ENCODE measurements at places on chromosomes 4 and X. TPM values are rescaled to one million over a fixed set of nuclear protein-coding genes. Genes with fewer than 3 reads are reported as not detected.

GRCh38 chrX:130482871-130483270, 81.1 kb downstream of the RBMX2 start:
- no peak for DNase-seq

GRCh38 chr4:5238173-5238572, 186.9 kb downstream of the STK32B start:
- no peak for DNase-seq

Gene SCRG1
- 1.8 TPM for total RNA-seq

DNA sequence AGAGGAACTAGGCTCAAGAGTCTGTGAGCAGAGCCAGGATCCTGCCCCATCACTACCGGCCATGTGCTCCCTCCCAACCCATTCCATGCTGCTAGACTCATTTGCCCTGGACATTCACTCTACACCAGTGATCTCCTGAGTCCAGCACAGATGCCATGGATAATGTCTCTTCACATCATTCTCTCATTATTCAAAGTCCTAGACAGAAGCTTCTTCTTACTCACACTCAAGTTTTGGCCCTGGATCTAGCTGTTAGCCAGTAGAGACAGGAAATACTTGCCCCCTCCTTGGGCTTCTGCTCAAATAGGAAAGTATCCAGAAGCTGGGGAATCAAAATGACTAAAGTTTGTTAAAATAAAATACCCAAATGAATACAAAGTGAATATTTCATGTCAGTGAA, 266.8 kb upstream of the LDB2 start:
- no peak for DNase-seq

DNA sequence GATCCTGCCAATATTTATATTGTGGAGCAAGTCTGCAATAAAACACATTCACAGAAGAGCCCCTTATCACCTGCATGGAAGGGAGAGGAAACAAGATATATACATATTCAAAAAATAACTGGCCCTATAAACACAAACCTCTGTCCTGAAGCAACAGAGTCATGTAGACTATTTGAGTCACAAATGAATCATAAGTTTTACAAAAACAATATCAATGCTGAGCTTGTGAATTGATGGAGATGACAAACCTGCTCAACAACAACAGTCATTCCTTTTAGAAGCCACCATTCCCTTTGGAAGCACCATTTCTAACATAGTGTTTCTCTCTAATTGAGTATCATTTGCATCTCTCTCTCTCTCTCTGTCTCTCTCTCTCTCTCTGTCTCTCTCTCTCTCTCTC, 313.9 kb downstream of the MID1IP1 start:
- no peak for DNase-seq

DNA sequence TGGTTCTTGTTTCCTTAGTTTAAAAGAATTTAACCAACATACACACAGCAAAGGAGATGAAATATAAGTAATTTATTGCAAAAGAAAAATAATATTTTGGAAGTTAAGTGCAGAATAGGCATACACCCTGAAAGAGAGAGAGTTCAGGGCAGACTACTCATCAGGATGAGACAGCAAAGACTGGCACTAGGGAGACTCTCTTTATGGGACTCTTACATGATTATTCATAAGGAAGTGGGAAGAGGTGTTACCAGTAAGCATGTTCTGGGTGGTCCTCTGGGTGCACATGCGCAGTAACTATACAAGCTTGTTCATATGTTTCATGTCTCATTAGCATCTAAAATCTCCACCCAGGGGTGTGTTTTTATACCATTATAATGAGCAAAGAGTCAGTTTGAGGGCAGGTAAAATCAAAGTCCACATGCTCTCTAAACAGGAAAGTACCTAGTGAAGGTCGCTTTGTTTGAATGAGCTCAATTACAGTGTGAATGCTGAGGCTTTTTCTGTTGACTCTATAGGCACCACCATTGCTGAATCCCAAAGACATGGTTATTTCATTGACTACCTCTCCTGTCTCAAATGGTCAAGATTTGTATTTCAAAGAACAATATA, 38.2 kb upstream of the PRDM5 start:
- no peak for DNase-seq

DNA sequence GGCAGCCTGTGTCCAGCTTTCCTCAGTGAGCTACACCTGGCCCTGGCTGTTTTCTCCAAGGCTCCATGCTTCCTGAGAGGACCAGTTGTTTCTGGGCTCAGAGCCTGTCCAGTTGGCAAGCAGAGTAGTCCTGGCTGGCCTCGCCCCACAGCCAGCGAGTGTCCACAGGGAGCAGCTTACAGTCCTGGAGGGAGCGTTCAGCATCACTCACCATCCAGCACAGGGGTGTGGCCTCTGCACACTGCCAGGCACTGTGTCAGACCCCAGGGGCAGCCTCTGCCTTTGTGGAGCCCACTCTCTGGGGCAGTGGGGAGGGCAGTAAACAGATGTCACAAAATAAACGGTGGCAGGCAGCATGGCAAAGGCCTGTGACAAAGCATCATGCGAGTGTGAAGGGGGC, 23.9 kb downstream of the EVC start:
- peak; percentile 4 for DNase-seq

DNA sequence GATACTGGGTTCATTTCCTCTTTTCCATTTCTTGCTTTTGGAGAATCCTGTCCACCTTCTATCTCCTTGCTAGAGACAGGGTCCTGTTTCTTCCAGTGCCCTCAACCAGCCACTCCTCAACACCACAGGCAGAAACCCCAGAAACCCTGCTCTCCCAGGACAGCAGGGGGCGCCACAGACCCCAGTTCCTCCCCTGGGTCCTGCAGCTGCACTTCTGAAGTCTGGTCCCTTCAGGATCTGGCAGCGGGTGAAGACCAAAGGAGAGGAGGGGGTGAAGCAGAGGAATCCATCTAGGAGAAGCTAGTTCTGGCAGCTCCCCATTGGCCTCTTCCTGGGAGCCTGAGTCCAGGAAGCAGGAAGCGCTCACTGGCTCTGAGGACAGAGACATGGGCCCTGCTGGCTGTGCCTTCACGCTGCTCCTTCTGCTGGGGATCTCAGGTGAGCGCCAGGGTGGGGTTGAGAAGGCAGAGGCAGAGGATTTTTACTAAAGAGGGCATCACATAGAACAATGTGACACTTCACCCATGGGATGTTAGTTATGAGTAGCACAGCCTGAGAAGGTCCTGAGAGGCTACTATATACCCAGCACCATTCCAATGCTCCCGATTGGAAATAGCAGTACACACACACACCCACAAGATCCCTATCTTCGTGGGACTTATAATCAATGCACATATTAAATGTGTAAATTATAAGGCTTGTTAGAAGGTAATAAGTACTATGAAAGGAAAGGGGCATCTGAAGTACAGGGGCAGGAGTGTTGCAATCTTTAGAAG, at the start of gene PRSS48:
TSS of gene PRSS48 (plus strand) at position 375 of the 776 bp plus-strand sequence. CDS start at position 387, 12 bp downstream.
- DNase-seq, result peak; percentile 48

- no peak for DNase-seq
These were observed 26.6 kb upstream of the ZXDB start for GRCh38 chrX:57565198-57565597.

DNA sequence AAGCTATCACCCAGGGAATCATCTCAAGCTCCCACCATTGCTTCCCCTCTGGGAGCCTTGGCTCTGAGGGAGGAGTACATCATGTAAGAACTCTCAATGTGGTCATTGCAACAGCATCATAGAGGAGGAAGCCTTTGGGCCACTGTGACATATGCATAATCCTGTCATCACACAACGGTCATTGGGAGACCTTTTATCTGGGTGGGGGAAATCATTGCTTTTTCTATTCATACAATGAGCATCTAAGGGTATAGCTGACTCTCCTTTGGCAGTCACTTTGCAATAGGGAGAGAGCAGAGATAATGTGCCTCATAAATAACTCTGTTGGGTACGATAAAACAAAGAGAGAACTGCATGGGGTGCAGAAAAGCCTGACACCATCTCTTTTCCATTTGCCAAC, 155.2 kb upstream of the KCNIP4 start:
- DNase-seq, result no peak

Gene SUPT20HL2
- total RNA-seq, result not detected

DNA sequence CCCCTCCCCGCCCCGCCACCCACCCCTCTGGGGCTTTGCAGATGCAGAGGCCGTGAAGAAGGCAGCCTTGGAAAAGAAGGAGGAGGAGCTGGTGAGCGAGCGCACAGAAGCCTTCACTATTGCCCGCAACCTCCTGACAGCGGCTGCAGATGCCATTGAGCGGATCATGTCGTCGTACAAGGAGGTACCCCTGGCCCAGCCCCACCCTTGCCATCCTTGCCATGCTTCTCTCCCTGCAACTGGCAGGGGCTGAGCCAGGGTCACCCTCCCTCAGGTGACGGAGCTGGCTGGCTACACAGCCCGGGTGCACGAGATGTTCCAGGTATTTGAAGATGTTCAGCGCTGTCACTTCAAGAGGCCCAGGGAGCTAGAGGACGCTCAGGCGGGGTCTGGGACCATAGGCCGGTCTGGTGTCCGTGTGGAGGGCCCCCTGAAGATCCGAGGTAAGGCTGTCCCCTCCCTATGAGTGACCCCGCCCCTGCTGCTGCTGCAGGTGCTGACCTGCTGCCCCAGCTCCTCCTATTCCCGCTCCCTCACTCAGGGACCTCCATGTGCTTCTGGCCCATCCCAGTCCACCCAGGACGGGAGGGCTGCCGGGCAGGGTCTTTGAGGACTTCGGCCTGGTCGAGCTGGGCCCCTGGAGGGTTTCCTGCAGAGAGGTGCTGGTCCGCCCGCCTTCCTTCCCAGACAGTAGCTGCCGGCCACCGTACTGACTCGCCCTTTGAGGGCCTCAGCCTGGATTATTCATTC, 11.6 kb downstream of the ABCD1 start:
- DNase-seq, result no peak

GRCh38 chrX:119604766-119605463, 1.3 kb downstream of the NKRF start:
- peak; percentile 11 for DNase-seq

- DNase-seq, result no peak
These were observed 2.0 kb upstream of the SYP start for GRCh38 chrX:49202022-49202421.

GRCh38 chrX:57901466-57901865, 8.8 kb downstream of the ZXDA start:
- no peak for DNase-seq

Gene SSX4B
- total RNA-seq, result not detected

- no peak for DNase-seq
These were observed 295.0 kb upstream of the ADGRL3 start for GRCh38 chr4:60905162-60905561.

Gene ANTXR2
- total RNA-seq, result 96.0 TPM

- DNase-seq, result no peak
These were observed 22.4 kb downstream of the RAB40AL start for GRCh38 chrX:102959471-102959870.

- no peak for DNase-seq
These were observed 74.3 kb upstream of the PPP2R3B start for GRCh38 chrX:460823-461640.

- DNase-seq, result no peak
These were observed 308.7 kb downstream of the PDGFC start for GRCh38 chr4:156662921-156663320.

Gene TEC
- total RNA-seq, result 3.2 TPM

- no peak for DNase-seq
These were observed 176.9 kb upstream of the GK2 start for GRCh38 chr4:79584902-79585301.

- DNase-seq, result no peak
These were observed 41.6 kb downstream of the ZFP42 start for GRCh38 chr4:188037003-188037713.

DNA sequence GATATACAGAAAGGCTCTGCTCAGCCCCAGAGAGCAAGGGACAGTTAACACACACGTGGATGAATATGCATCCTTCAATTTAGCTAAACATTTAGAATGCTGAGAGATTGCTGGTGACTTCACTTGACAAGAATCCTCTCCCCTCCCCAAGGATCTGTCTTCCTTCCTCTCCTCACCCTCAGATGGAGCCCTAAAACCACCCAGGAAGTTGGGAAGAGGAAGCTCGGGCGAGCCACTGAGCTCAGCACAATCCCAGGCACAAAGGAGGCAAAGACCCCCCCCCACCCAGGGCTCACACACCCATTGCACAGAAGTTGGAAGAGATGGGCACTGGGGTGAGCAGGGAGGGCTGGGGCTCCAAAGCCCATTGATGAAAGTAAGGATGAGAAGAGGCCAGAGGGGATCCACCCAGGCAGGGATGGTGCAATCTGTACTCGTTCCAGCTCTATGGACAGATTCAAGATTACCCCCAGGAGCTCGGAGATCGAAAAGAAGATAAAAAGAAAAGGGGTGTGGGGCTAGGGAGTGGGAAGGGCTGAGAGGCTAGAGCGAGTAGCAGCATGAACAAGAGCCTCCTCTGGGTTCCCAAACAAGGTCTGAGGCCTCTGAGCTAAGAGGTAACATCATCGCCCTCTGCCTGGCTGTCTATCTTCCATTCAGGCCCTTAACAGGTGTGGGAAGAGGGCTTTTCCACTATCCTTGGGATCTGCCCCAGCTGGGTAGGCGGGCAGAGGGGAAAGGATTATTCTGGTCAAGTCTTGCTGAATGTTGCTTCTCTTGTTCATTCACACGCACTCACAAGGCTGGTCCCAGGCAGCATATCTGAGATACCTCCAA, 1.2 kb downstream of the TFE3 start:
- DNase-seq, result peak; percentile 37

GRCh38 chr4:102627831-102628523, 126.8 kb downstream of the NFKB1 start:
- no peak for DNase-seq

DNA sequence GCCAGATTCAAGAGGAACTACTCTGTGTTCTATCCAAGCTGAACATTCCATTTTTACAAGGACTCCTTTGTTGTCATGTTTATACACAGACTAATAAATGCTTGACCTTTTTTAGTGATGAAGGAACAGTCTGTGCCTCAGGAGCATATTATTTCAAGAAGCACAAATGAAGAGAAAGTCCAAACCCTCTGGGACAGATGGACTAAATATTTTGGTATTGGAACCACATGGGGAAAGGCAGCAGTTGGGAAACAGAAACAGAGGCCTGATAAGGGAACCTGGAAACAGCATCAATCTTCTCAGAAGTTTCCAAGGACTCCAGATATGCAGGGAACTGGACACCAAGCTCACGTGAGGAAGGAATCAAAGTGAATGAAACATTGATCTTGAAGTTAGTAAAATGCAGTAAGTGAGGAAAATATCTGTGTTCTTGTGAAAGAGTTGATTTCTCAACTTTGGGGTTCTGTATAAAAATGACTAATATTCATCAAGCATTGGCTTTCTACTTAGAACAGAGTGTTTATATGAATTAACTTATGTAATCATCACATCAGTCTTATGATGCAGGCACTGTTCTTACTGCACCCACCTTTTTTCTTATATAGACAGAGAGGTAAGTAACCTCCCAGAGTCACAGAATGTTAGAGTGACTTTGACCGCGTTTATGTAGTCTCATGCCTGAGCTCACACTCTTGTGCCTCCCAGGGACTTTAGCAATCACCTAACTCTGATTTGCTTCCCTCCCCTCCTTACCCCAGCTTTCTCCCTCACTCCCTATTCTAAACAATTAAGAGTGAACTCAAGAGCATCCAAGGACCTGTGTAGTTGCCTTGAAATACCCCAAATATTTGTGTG, 148.9 kb upstream of the JADE1 start:
- DNase-seq, result peak; percentile 14

Gene FGF2
- total RNA-seq, result 19.2 TPM

Gene HDX
- 6.7 TPM for total RNA-seq

DNA sequence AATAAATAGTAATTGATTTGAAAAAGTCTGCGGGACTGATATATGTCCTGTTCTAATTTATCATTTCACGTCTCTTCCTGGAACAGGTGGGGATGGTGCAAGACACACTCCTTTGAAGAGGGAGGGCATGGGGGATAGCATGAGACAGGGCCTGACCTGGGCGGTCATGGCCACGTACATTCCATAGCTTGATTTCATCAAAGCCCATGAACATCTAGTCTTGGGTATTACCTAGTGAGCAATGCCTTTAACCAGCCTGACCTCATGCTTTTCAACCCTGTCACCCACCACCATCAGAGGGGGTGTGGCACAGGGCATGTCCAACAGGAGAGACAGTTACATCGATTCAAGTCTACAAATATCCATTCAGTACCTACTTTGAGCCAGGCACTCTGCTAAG, 52.3 kb upstream of the HOPX start:
- DNase-seq, result no peak
